Gastroesophageal sphincter (tissue), 4 donors: ENCODE measurements at places on chromosomes 5 and 9. TPM values are rescaled to one million over a fixed set of nuclear protein-coding genes. Genes with fewer than 3 reads are reported as not detected.

DNA sequence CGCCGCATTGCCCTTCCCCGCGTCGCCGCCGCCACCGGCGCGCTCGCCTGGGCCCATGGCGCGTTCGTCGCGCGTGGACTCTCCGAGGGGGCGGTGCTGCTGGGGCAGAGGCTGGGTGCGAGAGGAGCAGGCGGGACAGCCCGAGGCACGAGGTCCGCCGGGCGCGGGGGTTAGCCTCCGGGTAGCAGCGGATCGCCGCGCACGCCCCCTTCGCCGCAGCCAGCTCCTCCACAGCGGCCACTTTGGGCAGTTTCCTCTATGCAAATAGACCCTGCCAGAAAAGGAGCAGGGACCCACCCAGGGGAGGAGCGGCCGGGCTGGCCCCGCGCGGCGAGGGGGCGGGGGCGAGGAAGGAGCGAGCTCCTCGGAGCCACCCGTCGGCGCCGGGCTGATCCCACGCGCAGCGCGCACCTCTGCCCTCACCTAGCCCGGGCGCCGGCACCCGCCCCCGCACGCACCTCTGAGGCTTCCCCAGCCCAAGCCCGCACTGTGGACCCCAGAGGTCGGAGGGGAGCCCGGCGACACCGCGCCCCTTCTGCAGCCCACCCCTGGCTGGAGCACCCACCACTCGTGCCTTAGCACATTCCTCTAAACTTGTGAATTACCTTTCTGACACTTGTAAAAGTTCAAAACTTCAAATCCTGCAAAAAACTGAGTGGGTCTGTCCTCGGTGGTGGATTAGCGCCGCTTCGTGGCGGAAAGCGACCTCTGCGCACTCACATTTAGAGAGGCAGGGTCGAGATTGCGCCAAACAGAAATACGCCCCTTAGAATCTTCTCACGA is at the start of gene COL23A1:
TSS of gene COL23A1 (minus strand) at position 253 of the 783 bp plus-strand sequence.
- peak within 1 kb of the TSS; percentile 40 for H3K27ac ChIP-seq
- H3K4me1 ChIP-seq: peaks cover 27% of the 10 kb centered on the region
- ATAC-seq: peak; percentile 79
- peak within 1 kb of the TSS; percentile 59 for H3K4me3 ChIP-seq
- H3K36me3 ChIP-seq: peaks cover 6% of the 10 kb centered on the region
- H3K27me3 ChIP-seq: peaks cover 13% of the 10 kb centered on the region

- ATAC-seq: no peak
- no peak overlapping the region for H3K4me3 ChIP-seq
- no peaks in the 10 kb centered on the region for H3K36me3 ChIP-seq
- H3K27ac ChIP-seq: no peak overlapping the region
- peaks cover 16% of the 10 kb centered on the region for H3K4me1 ChIP-seq
- H3K27me3 ChIP-seq: no peaks in the 10 kb centered on the region
These were observed 30.5 kb downstream of the SHB start for GRCh38 chr9:38038307-38039089.

DNA sequence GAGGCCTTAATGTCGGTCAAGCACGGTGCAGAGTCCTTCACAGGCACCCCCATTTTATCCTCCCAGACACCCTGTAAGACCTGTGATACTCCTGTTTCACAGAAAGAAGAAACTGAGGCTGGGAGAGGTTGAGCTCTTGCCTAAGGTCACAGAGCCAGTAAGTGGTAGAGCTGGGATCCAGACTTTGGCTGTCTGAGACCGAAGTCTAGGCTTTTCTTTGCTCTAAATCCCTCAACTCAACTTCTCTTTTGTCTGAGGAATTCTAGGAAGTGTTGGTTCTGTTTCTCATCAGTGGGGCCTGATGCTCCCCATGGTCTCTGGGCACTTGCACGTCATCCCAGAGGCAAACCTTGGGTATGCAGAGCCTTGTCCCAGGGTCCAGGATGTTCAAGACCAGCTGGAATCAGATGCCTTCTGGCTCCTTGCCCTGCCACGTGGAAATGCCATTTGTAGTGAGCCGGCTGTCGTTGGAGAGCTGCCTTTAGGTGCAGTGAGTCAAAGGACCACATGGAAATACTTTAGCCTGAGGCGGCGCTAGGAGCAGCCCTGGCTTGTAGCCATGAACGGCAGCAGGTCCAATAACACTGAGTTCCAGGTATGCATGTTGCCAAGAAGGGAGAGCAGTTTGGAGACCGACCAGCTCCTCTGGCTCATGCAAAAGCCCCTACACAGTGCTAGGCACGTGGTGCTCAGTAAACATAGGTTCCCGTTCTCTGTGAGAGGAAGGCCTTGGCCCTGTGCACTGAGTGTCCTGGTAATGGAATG is 9.2 kb downstream of the DCANP1 start:
- ATAC-seq: peak; percentile 61
- peak overlapping the region; percentile 11 for H3K27ac ChIP-seq
- no peaks in the 10 kb centered on the region for H3K36me3 ChIP-seq
- H3K27me3 ChIP-seq: peaks cover 12% of the 10 kb centered on the region
- peaks cover 3% of the 10 kb centered on the region for H3K4me1 ChIP-seq
- no peak overlapping the region for H3K4me3 ChIP-seq

DNA sequence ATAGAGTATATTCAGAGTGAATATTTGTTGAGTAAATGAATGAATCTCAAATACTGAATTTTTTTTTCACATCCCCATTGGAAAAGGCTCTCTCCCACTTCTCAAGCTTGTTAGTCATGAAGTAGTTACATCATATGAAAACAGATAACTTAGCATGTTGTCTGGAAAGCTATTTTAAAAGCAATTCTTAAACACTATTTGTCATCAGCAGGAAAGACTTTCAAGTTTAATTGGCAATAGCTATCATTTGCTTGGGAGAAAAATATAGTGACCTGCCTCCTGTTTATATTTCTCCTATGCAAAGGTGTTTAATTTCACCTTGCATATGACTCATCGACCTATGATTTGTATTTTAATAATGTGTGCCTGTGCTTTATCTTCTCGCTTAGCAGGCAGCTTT is 499.8 kb upstream of the GRIA1 start:
- no peak for ATAC-seq
- no peak overlapping the region for H3K4me3 ChIP-seq
- H3K27me3 ChIP-seq: no peaks in the 10 kb centered on the region
- no peaks in the 10 kb centered on the region for H3K36me3 ChIP-seq
- no peak overlapping the region for H3K27ac ChIP-seq

- H3K4me1 ChIP-seq: peaks cover 12% of the 10 kb centered on the region
- H3K4me3 ChIP-seq: no peak overlapping the region
- no peak for ATAC-seq
- no peak overlapping the region for H3K27ac ChIP-seq
These were observed 192.0 kb upstream of the PPP1R26 start for GRCh38 chr9:135287627-135288026.

GRCh38 chr5:150302301-150303069 is at the start of gene ARSI:
ARSI (minus strand) TSS chr5:150302905; CDS start chr5:150302373, 532 bp downstream.
- peaks cover 7% of the 10 kb centered on the region for H3K36me3 ChIP-seq
- H3K27me3 ChIP-seq: peaks cover 33% of the 10 kb centered on the region
- H3K4me1 ChIP-seq: peaks cover 21% of the 10 kb centered on the region
- peak within 1 kb of the TSS; percentile 85 for H3K27ac ChIP-seq

GRCh38 chr5:20972419-20972925 is 984.5 kb upstream of the CDH18 start:
- H3K27ac ChIP-seq: no peak overlapping the region
- no peaks in the 10 kb centered on the region for H3K36me3 ChIP-seq
- H3K27me3 ChIP-seq: no peaks in the 10 kb centered on the region
- no peak overlapping the region for H3K4me3 ChIP-seq
- H3K4me1 ChIP-seq: no peaks in the 10 kb centered on the region

- no peaks in the 10 kb centered on the region for H3K36me3 ChIP-seq
- H3K27ac ChIP-seq: no peak overlapping the region
- ATAC-seq: no peak
- H3K27me3 ChIP-seq: peaks cover 6% of the 10 kb centered on the region
- H3K4me3 ChIP-seq: no peak overlapping the region
- no peaks in the 10 kb centered on the region for H3K4me1 ChIP-seq
These were observed 279.7 kb downstream of the EBF1 start for GRCh38 chr5:158819840-158820620.

The TLE1 gene
- total RNA-seq: 62.5 TPM

The ST6GALNAC4 gene
- 25.2 TPM for total RNA-seq

The CNTLN gene
- total RNA-seq: 12.8 TPM

The PDZD2 gene
- total RNA-seq: 19.4 TPM

The TSSK1B gene
- total RNA-seq: not detected

The GFI1B gene
- not detected for total RNA-seq
